Activated CD4-positive, alpha-beta memory T cell treated with anti-CD3 and anti-CD28 coated beads, Interleukin-2, amount 10 ng/mL, durations not matched to agents 7 days and 5 days (primary cell): ENCODE measurements at places on chromosomes 6 and 20. TPM values are rescaled to one million over a fixed set of nuclear protein-coding genes. Genes with fewer than 3 reads are reported as not detected.

DNA sequence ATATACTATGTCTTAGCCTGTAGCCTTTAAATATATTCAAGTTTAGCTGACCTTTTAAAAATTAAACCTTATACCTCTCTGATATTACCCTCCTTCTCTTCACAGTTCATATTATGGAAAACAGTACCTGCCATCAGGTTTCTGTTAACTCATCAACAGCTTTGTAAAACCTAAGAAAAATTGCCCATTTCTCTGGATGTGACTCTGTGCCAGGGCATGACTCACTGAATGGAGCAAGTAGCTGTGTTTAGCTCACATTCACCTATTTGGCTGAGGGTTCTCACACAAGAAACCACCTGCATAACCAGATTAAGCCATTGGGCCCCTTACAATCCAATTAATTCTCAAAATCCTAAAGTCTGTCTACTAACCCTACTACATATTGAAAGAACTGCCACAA lies 678.8 kb upstream of the MARCKS start:
- no peak for DNase-seq
- no peaks in the 10 kb centered on the region for H3K36me3 ChIP-seq
- H3K4me1 ChIP-seq, result no peaks in the 10 kb centered on the region

- H3K27ac ChIP-seq, result no peak overlapping the region
- H3K4me1 ChIP-seq, result no peaks in the 10 kb centered on the region
- no peak for DNase-seq
- H3K36me3 ChIP-seq, result no peaks in the 10 kb centered on the region
- no peaks in the 10 kb centered on the region for H3K27me3 ChIP-seq
Observed at GRCh38 chr6:84681693-84682326, 82.6 kb downstream of the TBX18 start.

DNA sequence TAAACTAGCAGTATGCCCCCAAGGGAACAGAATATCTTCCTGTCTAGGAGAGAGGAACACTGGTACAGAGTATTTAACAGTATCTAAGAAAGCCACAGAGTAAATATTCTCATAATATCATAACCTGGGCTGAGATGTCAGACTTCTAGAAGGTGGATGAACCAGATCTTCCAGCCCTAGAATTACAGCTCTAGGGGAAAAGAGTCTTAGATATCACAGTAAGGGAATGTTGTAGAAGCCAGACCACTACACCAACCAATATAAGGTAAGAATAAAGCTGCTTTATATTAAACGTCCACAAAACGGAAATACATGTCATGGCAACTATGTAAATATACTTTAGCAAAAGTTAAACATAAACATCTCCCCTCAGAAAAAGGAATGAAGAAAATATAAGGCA lies 12.4 kb downstream of the SERINC1 start:
- no peak overlapping the region for H3K27ac ChIP-seq
- H3K4me1 ChIP-seq, result peaks cover 26% of the 10 kb centered on the region
- no peaks in the 10 kb centered on the region for H3K27me3 ChIP-seq
- H3K4me3 ChIP-seq, result no peak overlapping the region

SLC52A3 gene
- total RNA-seq, result not detected

GRCh38 chr6:89966228-89966544 lies 71.9 kb downstream of the GJA10 start:
- H3K4me1 ChIP-seq, result peaks cover 13% of the 10 kb centered on the region
- no peak overlapping the region for H3K4me3 ChIP-seq
- no peaks in the 10 kb centered on the region for H3K27me3 ChIP-seq
- no peak overlapping the region for H3K27ac ChIP-seq
- no peak for DNase-seq
- peaks cover 30% of the 10 kb centered on the region for H3K36me3 ChIP-seq

OR2H1 gene
- not detected for total RNA-seq

DNA sequence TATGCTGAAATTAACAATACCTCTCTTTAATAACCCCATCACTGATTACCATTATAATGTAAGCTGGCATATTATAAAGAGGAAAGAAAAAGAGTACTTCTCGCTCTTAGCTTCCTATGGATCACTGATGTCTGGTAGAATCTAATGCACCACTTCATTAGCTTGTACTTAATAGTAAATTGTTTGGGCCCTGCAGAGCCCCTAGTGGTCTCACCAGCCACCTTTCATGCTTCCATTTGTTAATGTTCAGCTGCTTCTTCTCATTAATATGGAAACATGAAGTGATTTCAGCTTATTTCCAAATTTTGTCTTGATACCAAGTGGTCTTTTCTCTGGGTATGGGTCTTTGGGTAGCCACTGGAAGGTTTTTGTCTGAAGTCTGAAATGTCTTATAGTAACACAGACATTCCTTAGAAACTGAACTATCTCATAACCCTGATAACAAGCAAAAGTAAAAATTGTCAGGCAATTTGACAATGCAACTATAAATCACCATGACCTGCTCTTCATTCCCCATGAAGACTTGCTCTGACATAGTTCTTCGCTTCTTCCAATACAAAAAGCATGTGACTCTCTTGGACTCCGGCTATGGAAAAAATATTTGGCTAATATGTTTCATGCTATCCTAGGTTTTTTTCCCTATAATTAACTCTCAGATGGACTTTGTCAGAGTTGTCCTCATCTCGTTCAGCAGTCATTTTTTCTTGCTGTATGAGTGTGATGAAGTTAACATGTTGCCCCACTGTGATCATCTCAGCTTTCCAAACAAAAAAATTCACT lies 395.8 kb upstream of the MARCKS start:
- H3K36me3 ChIP-seq, result no peaks in the 10 kb centered on the region
- no peak overlapping the region for H3K27ac ChIP-seq
- no peaks in the 10 kb centered on the region for H3K27me3 ChIP-seq
- no peaks in the 10 kb centered on the region for H3K4me1 ChIP-seq
- no peak overlapping the region for H3K4me3 ChIP-seq
